HepG2 (cell line): ENCODE measurements at places on chromosomes 1 and 21. TPM values are rescaled to one million over a fixed set of nuclear protein-coding genes. Genes with fewer than 3 reads are reported as not detected.

The THEMIS2 gene
- 0.38 and 0.46 TPM in 2 replicates for total RNA-seq

The BGLAP gene
- 0.62 TPM in 1 of 2 replicates, not detected in the other for total RNA-seq

The OR2T2 gene
- total RNA-seq, result not detected in 2 replicates

The OR10X1 gene
- total RNA-seq, result not detected in 2 replicates

The AUNIP gene
- 12.3 and 12.8 TPM in 2 replicates for total RNA-seq

The ZSWIM5 gene
- total RNA-seq, result 11.0 and 13.5 TPM in 2 replicates

The PAPPA2 gene
- total RNA-seq, result not detected in 2 replicates

The ROR1 gene
- 1.6 and 2.3 TPM in 2 replicates for total RNA-seq

The PRRX1 gene
- not detected in 2 replicates for total RNA-seq

The PDPN gene
- total RNA-seq, result not detected in 2 replicates

The RNU1-4 gene
- total RNA-seq, result 859 and 11,018 TPM in 2 replicates

The TEX38 gene
- not detected in 2 replicates for total RNA-seq

The LAMB3 gene
- total RNA-seq, result 0.10 and 0.24 TPM in 2 replicates

The CLDN17 gene
- not detected in 2 replicates for total RNA-seq

The PLA2G4A gene
- total RNA-seq, result not detected in 2 replicates

The EPHA8 gene
- total RNA-seq, result not detected in 2 replicates

The MTX1 gene
- 64.5 and 71.5 TPM in 2 replicates for total RNA-seq

The KRTAP19-1 gene
- not detected in 2 replicates for total RNA-seq

The SPATC1L gene
- 2.8 and 3.3 TPM in 2 replicates for total RNA-seq

The IRF6 gene
- 0.02 TPM in 1 of 2 replicates, not detected in the other for total RNA-seq

The SLAMF7 gene
- total RNA-seq, result not detected in 2 replicates

The ESRRG gene
- not detected in 2 replicates for total RNA-seq

The SYNC gene
- 5.4 and 7.2 TPM in 2 replicates for total RNA-seq

The PPFIA4 gene
- total RNA-seq, result not detected in 2 replicates

The EXO1 gene
- total RNA-seq, result 26.1 and 35.6 TPM in 2 replicates

The PTPN22 gene
- total RNA-seq, result not detected in 2 replicates

The TTC24 gene
- total RNA-seq, result 0.13 and 0.15 TPM in 2 replicates

The LEMD1 gene
- 0.84 and 2.3 TPM in 2 replicates for total RNA-seq

The CGN gene
- total RNA-seq, result 0.24 and 0.75 TPM in 2 replicates

The LHX8 gene
- not detected in 2 replicates for total RNA-seq

The TFB2M gene
- 31.4 and 45.9 TPM in 2 replicates for total RNA-seq

The PRDX6 gene
- 309 and 409 TPM in 2 replicates for total RNA-seq

The FCGR1A gene
- total RNA-seq, result not detected in 2 replicates

The SPATA45 gene
- total RNA-seq, result 0.64 and 0.86 TPM in 2 replicates

The SAMD13 gene
- 0.18 TPM in 2 replicates for total RNA-seq

The LZIC gene
- total RNA-seq, result 71.8 and 119 TPM in 2 replicates

The RGS5 gene
- total RNA-seq, result 2.3 and 3.2 TPM in 2 replicates

The DDX59 gene
- total RNA-seq, result 14.8 and 21.7 TPM in 2 replicates

The IFI44L gene
- total RNA-seq, result 0.04 TPM in 1 of 2 replicates, not detected in the other

The UBL4B gene
- total RNA-seq, result not detected in 2 replicates

The KHDC4 gene
- total RNA-seq, result 15.9 and 33.5 TPM in 2 replicates

The EDARADD gene
- not detected in 2 replicates for total RNA-seq

The EDEM3 gene
- total RNA-seq, result 11.8 and 18.2 TPM in 2 replicates

The LDLRAD1 gene
- 1.2 and 2.5 TPM in 2 replicates for total RNA-seq

The BRINP3 gene
- total RNA-seq, result not detected in 2 replicates

The SYF2 gene
- 34.1 and 42.8 TPM in 2 replicates for total RNA-seq

The LCE1C gene
- total RNA-seq, result not detected in 2 replicates

The EDN2 gene
- total RNA-seq, result not detected in 2 replicates

The SAMD11 gene
- total RNA-seq, result 0.11 TPM in 1 of 2 replicates, not detected in the other

The GPR25 gene
- not detected in 2 replicates for total RNA-seq
